ENCODE measurements at places on chromosomes 4 and X. TPM values are rescaled to one million over a fixed set of nuclear protein-coding genes. Genes with fewer than 3 reads are reported as not detected.

GRCh38 chrX:12443534-12444098 is 305.3 kb downstream of the FRMPD4 start:
- DNase-seq: no peak

DNA sequence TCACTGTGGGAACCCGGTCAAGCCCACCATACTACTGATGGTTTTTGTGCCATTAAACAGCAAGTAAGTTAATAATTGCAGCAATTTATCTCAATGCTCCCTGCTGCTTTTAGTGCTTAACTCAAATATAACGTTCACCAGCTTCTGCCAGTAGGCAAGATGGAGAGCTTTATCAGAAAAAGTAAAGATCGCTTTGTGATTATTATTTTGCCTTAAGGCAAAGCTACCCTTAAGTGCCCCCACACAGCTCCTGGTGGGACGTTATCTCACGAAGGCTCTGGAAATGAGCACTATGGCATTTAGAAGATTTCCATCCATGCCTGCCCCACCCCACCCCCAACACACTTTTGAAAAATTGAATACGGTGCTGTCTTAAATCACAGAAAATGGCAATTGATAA is 59.4 kb downstream of the KDR start:
- no peak for DNase-seq

DNA sequence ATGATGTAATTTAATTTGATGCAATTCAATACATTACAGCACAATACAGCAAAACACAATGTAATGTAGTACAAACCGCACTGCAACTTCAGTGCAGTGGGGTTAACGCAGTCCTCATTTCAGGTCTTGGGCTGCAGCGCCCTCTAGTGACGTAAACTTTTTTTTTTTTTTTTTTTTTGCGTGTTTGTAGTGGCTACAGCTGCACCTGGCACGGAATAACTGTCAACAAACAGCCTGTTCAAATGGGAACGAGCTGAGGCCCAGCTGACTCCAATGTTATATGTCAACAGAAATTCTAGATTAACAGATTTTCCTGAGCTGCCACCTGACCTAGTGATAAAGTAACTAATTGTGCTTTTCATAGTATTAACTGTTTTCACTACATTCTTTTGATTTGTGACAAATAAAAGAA is 33.5 kb upstream of the RASSF6 start:
- DNase-seq: peak; percentile 3

DNA sequence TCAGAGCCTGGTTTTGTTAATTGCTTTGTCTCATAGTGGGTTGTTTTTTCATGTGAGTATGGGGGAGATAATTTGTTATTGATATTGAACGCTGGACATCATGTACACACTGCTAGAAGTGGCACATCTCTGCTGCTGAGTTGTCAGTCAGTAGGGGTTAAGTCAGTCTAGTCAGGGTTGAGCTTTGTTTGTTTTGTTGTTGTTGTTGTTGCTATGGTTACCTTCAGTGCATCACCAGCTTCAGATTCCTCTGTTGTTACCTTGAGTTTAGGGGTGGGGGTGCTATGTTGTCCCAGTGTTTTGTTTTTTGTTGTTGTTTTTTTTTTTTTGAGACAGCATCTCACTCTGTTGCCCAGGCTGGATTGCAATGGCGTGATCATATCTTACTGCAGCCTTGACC is 9.9 kb downstream of the YIPF6 start:
- DNase-seq: peak; percentile 67

DNA sequence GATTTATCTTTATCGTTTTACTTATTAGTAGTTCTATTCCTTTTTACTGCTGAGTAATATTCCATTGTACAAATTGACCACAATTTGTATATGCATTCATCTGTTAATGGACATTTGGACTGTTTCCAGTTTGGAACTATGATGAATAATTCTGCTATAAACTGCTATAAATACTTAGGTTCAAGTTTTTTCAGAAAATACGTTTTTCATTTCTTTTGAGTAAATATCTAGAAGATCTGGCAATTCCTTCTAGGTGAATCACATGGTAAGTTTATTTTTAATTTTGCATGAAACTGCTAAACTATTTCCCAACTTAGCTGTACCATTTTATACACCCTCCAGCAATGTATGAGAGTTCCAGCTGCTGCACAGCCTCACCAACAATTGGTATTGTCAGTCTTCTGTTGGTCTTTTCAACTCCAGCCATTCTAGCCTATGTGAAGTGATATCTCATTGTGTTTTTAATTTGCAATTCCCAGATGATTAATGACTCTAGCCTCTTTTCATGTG is 22.2 kb downstream of the LIN54 start:
- DNase-seq: no peak

DNA sequence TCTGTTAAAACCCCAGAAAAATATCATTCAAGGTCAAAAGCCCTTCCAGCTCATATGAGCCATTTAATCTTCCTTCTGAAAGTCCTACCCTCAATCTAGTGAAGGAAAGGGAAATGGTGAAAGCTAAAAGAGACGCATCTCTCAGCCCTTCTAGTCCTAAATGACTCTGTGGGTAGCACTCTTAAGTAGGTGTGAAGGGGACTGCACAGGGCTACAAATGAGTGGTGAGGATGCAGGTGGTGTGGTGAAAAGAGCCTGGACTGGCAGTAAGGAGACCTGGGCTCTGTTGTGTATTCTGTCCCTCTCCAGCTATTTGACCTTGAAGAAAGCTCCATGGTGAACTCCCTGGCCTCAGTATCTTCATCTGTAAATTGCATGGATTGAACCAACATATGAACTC is 671.8 kb upstream of the DIPK2B start:
- no peak for DNase-seq

- DNase-seq: no peak
Observed at GRCh38 chrX:124395145-124395880, 49.0 kb downstream of the SH2D1A start.

CXCL1 gene
- not detected for total RNA-seq

PI4K2B gene
- total RNA-seq: 15.0 TPM

ALAS2 gene
- total RNA-seq: not detected

HSD17B11 gene
- 69.7 TPM for total RNA-seq

SYNPO2 gene
- 1.4 TPM for total RNA-seq

GSX2 gene
- not detected for total RNA-seq

MMRN1 gene
- 0.52 TPM for total RNA-seq

CASK gene
- 115 TPM for total RNA-seq

All from CD4-positive, alpha-beta memory T cell (primary cell).